Epithelial cell of esophagus (primary cell): ENCODE measurements at places on chromosomes 12 and 14.

DNA sequence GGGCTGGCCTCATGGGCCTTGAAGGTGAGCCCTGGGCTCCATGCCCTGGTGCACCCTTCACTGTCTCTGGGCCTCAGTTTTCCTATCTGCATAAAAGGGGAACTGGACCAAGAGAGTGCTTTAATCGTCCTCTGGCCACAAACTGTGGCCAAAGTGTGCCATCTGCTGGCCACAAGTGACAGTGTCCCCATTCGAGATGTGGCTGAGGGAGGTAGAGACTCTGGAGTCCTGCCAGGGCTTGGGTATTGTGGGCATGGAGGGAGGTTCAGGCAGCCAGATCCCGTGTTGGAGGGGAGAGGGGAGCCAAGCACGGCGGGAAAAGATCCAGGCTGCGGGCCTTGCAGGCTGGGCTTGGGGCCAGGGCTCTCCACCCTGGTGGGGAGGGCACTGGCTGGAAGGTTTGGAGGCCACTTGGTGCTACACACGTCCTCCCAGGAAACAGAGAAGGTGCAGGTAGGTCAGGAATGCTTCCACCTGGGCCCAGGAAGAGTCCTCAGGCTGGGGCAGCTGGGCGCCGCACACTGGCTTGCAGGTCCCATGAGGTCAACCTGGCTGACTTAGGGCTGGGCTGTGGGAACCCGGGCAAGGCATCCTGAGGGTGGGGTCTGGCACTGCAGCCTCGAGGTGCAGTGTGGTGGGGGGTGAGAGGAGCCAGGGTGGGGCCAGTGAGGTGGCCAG lies 7.3 kb upstream of the KIF26A start:
- peak; percentile 56 for DNase-seq

DNA sequence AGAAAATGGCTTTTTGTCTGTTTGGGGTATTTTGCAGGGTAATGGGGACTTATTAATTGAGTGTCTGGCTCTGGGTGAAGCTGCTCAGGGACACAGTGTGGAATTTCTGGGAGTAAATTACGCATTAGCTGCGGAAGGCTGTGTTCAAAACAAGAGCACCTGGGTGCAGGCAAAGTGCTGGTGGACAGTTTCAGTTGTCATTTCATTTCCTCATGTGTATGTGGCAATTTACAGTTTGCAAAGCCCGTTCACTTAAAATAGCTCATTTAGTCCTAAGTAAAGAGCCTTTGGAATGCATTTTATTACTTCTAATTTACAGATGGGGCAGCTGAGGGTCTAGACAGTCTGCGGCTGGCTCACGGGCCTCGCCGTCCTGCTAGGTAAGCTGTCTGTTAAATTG lies 546.8 kb downstream of the BCL11B start:
- DNase-seq: no peak

GRCh38 chr14:69986336-69986735 lies 107.1 kb downstream of the SMOC1 start:
- no peak for DNase-seq

- DNase-seq: no peak
Measured at GRCh38 chr12:68242777-68243176, 10.6 kb downstream of the IL22 start.

DNA sequence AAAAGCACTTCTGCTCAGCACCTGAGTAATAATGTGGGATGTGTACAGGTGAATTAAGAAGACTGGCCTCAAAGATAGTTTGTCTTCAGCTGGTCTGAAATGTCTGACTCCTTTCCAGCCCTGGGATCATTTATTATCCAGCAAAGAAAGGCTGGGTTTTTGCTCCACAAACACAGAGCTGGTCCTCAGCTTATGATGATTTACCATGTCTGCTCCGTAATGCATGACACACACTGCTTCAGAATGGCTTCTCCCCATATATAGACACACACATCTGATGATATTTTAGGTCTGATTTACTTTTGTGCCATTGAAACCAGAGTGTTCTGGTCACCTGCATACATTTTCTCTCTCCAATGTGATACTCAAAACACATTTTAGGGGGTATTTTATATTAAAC lies 225.0 kb downstream of the SLC25A21 start:
- no peak for DNase-seq

- peak; percentile 2 for DNase-seq
Measured at GRCh38 chr12:102539651-102540553, 59.5 kb upstream of the IGF1 start.

- DNase-seq: no peak
Measured at GRCh38 chr12:31737345-31737744, 8.5 kb upstream of the AMN1 start.

DNA sequence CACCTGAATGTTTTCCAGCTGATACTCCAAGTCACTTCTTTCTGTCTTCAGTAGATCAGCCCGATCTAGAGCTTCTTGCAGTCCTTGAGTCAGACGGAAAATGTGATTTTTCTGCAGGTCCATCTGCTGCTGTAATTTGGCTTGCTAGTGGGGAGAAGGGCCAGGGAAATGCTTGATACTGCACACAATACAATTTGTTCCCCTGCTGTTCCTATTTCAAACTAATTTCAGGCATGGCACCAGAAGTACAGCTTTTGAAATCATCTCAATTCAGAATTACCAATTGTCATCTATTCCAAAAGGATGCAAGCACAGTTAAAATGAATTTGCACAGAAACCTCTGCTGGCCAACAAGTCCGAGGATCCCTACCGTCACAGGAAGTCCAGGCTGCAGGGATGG lies 53.4 kb downstream of the PRKAB1 start:
- no peak for DNase-seq

DNA sequence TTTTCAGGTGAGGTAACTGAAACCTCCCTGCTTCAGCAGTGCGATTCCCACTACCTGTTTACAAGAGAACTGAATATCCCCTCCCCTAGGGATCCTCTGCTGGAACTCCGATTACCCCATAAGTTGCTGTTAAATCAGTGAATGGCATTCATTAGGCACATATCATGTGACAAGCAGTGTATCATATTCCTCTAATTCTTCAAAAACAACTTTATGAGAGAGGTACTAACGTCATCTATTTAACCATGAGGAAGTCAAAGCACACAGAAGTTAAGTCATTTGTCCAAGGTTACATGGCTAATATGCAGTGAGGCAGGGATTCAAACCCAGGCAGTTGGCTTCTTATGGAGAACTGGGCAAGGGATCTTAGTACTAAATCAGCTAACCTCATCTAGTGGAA lies 43.9 kb upstream of the PCED1B start:
- no peak for DNase-seq

DNA sequence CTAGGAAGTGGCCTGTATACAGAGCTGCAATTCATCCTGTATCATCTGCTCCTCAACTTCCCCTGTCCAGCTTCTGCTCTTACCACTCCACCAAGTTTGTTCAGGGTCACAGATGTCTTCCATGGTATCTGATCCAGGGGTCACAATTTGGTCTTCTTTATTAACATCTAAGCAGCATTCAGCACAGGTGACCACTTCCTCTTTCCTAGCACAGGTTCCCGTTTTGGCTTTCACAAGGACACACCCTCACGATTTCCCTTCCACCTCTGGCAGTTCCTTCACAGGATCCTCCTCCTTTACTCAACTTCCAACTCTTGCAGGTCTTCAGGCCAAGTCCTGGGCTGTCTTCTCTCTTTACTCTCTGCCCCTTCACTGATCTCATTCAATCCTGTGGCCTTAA lies 93.6 kb downstream of the TTC7B start:
- no peak for DNase-seq

DNA sequence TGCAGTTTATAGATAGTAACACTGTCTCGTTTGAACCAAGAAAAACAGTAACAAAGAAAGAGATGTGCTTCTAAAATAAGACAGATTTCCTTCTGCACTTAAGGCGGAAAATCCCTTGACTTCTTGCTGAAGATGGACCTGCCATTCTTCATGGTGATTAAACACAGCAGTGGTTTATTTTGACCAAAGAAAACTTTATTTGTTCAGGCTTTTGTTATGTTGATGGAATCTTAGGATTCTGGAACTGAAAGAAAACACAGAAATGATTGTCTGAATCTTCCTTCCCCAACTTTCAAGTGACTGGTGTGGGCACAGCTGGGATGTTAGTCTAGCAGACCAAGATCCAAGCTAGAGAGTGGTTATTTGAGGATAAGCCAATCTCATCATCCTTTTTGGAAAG lies 72.2 kb downstream of the DACT1 start:
- DNase-seq: no peak

DNA sequence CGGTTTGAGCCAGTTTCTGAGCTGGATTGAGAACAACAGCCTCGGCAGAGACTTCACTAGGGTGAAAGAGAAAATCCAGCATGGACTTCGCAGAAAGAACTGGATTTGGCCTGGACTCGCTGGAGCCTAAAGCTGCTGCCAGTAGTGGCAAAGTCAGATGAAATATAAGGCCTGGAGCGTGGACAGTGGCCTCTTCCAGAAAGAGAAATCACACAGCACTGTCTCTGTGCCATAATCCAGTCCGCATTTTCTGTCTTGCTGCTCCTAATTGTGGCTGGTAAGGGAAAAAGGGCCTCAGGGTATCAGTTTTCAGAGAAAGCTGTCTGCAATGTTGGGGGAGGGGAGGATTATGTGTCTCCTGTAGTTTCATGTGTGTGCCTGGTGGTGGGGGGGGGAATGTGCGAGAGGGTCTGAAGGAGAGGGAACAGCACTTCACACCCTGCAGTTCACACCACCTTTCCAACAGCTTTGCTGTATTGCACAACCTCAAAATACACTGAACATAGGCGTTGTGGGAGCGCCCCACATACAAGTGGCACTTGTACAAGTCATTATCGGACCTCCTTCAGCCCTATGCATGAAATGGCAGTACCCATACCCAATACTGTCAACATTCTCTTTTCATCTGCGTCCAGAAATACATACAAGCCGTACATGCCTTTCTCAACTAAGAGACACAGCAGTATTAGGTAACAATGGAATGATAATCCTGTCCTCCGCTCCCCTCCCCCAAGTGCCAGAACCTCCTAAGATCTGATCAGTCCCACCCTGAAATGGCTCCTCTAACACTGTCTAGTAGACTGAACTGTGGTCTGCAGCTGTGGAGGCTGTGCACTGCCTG lies 107.5 kb upstream of the ATF7IP start:
- peak; percentile 98 for DNase-seq

- no peak for DNase-seq
Measured at GRCh38 chr12:92988622-92989130, 59.6 kb upstream of the EEA1 start.
